ENCODE measurements at places on chromosomes 7 and 10.
A peak's percentile ranks its signal among the peaks of the same experiment; 100 is the strongest.

GRCh38 chr10:99457813-99458212 is 27.4 kb upstream of the GOT1 start:
- DNase-seq = no peak

GRCh38 chr10:30625080-30625479 is 4.5 kb downstream of the LYZL2 start:
- DNase-seq = no peak

DNA sequence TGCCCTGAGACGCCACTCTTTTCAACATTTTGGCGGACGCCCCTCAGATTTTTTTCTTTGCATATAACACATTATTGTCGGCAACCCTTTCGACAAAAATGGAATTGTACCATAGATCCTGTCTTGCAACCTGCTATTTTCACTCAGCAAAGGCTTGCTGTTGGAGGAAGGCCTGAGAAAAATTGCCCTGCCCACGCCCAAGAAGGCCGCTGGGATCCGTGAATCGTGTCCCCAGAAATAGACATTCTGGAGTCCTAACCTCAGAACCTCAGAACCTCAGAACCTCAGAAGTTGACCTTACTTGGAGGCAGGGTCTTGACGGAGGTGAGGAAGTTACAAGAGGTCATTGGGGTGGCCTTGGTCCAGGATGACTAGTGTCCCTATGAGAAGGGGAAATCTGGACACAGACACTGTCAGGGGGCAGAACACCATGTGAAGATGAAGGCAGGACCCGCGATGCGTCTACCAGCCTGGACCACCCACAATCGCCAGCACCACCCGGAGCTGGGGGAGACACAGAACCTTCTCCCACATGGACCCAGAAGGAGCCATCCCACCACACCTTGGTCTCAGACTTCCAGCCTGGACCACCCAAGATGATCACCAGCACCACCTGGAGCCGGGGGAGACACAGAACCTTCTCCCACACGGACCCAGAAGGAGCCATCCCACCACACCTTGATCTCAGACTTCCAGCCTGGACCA is 19.1 kb upstream of the DNAAF5 start:
- DNase-seq = no peak

- peak; percentile 22 for DNase-seq
Measured at GRCh38 chr7:131040467-131040932, 287.2 kb upstream of the MKLN1 start.

- DNase-seq = no peak
Measured at GRCh38 chr7:27106181-27106900, 3.9 kb upstream of the HOXA2 start.

DNA sequence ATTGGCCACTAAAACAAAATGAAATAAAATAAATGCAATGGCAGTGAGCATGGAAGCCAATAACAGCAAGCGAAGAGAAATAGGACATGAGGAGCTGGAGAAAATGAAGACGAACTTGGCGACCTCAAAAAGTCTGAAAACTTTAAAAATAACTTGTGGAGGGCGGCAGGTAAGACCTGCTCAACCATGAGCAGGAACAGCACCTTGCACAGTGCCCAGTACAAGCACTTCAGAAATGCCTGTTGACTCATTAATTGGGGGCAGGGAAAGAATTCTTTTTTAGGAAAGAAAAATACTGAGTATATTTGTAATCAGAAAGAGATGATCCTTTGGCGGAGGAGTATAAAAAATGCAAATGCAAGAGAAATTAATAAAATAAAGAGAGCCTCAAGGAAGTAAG is 78.0 kb downstream of the XPNPEP1 start:
- DNase-seq = no peak

DNA sequence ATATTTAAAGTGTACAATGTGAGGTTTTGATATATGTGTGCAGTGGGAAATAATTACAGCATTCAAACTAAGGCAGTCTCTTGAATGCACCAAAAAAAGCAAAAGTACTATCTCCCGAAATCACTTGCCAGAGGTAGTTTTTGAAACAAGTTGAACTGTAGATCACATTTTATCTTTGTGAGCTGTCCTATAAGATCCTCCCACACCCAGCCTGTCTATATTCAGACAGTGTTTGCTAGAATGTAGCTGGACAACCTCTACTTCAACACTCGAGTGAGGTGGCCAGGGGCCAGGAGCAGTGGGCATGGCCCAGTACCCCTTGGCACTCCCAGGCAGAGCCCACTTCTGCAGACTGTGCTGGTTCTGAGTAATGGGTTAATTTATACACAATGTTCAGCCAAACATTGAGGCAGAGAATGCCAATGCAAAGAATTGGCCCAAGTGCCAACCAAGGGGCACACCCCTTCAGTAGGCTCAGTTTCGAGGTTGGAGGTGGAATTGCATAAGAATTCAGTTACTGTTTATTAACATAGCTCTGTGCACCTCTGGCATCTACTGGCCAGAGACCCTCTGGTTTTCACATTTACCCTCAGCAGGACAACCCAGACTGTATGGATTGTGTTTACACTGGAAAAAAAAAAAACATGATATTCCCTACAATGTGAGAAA is 70.5 kb downstream of the AHR start:
- DNase-seq = no peak

DNA sequence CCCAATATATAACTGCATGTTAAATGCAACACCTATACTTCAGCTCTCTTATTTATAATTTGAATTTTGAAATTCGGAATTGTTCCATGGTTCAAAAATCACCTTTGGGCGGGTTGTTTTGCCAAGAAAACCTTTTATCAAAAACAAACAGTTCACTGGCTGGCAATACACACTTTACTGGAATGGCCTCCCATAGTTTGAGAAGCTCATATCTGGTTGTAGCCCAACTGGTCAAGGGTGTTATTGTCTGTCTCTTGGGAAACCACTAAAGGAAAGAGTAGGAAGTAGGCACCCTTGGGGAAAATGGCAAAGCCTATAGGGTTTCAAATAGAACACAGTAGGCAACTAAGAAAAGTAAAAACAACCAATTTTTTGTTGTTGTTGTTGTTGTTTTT is 117.9 kb downstream of the HIPK2 start:
- no peak for DNase-seq
